Astrocyte (in vitro differentiated cells and primary cell): ENCODE measurements at places on chromosomes 4 and X. TPM values are rescaled to one million over a fixed set of nuclear protein-coding genes. Genes with fewer than 3 reads are reported as not detected.

- no peak for DNase-seq
Measured at GRCh38 chr4:159280442-159281172, 177.7 kb downstream of the RAPGEF2 start.

- peak; percentile 13 for DNase-seq
Measured at GRCh38 chr4:158080354-158080753, 92.5 kb downstream of the GASK1B start.

- peak; percentile 82 for DNase-seq
Measured at GRCh38 chr4:72112514-72113156, 80.8 kb downstream of the NPFFR2 start.

DNA sequence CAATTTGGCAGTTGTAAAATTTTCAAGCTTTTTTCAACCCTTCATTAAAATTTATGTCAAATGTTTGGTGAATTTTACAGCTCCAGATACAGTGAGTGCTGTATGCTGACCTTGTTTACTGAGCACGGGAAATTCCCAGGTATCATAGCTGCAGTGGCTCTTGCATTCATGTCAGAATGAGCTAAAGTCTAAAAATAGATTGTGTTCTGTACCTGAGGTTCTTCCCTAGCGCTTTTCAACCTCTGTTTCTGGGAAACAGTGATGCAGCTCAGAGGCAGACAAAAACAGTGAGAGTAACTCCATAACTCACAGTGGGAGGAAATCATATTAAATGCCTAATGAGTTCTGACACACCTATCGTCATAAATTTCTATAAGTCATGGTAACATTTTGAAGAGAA lies 393.8 kb upstream of the GNPDA2 start:
- no peak for DNase-seq

- peak; percentile 23 for DNase-seq
Measured at GRCh38 chrX:130916636-130917422, 13.8 kb upstream of the ENOX2 start.

The RAP2C gene
- 29.0 and 31.2 TPM in 2 replicates for total RNA-seq

DNA sequence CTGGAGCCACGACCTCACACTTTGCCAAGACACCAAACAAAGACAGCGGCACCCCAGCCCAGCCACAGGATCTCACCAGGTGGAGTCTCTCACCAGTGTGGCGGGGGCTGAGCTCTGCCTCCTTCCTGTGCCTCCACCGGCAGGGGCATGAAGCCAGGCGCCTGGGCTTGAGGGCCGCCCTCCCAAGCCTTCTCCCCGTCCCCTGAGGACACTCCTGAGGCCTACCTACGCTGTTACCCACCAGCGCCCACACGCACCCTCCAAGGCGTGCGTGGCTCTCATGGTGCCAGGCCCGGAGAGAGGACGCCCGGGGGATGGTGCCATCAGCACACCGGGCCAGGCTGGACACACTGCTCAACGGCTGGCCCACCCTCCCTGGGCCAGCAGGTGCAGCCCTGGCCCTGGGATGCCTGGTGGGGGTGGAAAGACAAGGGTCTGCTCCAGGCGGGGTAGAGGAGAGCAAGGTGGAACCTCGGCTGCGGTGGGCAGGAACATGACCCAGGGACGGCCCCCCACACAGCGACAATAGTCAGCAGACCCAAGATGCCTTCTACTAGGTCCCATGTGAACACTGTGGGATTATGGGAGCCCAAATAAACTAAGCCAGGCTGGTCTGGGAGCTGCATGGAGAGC lies 22.1 kb downstream of the NELFA start:
- no peak for DNase-seq

The TENM3 gene
- total RNA-seq: 127 TPM in 2 replicates

DNA sequence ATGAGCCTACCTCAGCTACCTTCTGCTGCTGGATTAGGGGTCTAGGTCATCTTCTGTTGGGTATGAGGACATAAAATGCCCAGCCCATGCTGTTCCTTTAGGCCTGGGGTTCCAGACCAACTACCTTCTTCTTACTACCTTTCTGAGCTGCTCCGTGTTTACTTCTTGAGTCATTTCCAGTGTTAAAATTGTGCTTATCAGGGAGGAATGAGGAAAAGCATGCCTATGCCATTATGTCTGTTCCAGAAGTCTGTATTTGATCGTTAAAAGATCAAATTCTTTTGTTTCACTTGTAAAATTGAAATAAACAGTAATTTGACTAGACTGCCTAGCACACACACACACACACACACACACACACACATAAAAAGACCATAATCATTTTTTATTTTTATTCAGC lies 1912.7 kb upstream of the TENM3 start:
- peak; percentile 34 for DNase-seq

The AADAT gene
- 10.3 and 10.5 TPM in 2 replicates for total RNA-seq

DNA sequence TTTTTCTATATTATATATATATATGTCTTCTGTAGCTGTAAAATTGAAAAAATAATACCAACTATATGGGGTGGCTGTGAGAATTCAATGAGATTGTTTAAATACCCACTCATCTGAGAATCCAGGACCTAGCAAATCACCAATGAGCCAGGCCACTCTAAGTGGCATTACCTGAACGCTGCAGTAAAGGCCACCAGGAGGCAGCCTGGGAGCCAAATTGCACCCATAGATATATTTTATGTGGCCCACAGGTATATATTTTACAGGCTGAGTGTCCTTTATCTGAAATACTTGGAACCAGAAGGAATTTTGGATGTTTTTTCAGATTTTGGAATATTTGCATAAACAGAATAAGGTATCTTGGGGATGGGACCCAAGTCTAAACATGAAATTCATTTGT lies 58.2 kb upstream of the C4orf50 start:
- DNase-seq: no peak

DNA sequence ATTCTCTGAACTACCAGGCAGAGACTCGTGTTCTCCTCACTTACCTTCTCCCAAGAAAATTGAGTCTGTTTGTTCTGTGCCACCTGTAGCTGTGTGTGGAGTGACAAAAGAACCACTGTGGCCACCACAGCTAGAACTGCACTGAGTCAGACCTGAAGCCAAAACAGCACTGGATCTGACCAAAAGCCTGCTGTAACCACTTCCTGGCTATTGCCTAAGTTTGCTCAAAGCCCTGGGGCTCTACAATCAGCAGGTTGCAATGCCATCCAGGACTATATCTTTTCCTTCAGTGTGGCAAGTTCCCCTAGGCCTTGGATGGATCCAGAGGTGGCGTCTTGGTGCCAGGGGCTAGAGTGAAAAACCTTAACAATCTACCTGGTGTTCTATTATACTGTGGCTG lies 449.1 kb downstream of the FAM133A start:
- no peak for DNase-seq

DNA sequence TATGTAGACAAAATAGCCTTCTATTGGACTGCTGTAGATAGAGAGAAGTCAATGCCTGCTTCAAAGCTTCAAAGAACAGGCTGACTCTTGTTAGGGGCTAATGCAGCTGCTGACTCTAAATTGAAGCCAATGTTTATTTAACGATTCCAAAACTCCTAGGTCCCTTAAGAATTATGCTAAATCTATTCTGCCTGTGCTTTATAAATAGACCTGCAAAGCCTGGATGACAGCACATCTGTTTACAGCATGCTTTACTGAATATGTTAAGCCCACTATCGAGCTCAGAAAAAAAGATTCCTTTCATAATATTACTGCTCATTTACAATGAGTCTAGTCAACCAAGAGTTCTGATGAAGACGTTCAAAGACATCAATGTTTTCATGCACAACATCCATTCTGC lies 54.8 kb upstream of the RBMXL3 start:
- no peak for DNase-seq

- DNase-seq: no peak
Measured at GRCh38 chr4:43224559-43224958, 332.0 kb downstream of the GRXCR1 start.

The ADGRG4 gene
- 0.14 and 0.19 TPM in 2 replicates for total RNA-seq

- no peak for DNase-seq
Measured at GRCh38 chr4:31474221-31474620, 754.1 kb downstream of the PCDH7 start.

- DNase-seq: no peak
Measured at GRCh38 chrX:72043636-72044035, 88.1 kb downstream of the RTL5 start.

- no peak for DNase-seq
Measured at GRCh38 chrX:136067097-136067496, 80.2 kb upstream of the FHL1 start.
